ENCODE measurements at places on chromosomes 1 and 21.
A peak's percentile ranks its signal among the peaks of the same experiment; 100 is the strongest.

DNA sequence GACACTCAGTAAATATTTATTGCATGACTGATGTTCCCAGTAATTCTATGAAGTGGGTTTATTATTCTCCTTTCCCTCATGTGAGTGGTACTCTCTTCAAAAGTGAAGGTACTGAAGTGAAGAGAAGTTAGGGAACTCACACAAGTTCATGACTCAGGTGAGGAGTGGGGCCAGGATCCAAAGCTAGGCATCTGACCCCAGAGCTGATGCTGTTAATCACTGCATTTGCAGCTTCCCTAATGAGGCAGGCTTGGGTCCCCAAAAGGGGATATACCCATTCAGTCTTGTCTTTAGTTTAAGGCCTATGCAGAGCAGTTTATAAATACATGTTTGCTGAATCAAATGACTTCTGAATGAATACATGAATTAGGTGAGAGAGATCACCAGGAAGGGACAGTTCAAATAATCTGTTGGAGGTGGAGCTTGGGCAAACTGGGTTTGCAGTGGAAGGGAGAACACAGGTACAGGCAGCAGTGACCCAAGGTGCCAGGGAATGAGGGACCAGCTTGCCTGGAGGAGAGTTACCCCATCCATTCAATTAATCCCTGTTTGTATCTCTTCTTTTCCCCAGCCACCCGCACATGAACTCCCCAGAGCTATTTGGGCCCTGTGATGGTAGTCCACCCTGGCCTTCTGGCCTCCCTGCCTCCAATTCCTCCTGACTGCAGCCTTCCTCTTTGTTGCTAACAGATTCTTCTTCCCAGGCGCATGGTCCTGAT lies 2.0 kb downstream of the CD58 start:
- no peak for DNase-seq

DNA sequence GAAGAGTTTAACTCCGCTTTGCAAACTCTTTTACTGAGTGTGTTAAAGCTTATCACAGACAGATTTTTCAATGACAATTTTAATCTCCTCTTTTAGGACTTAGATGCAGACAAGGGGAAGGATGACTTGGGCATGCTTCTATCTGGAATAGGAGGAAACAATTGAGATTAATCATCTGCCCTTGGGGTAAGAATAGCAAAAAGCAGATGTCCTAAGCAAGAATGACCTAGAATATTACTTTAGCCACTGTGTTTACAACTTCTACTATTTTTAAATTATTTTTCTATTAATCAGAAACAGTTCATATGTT lies 569.0 kb upstream of the ADGRL2 start:
- DNase-seq: no peak

- DNase-seq: no peak
Observed at GRCh38 chr1:234433563-234434285, 45.3 kb downstream of the TARBP1 start.

DNA sequence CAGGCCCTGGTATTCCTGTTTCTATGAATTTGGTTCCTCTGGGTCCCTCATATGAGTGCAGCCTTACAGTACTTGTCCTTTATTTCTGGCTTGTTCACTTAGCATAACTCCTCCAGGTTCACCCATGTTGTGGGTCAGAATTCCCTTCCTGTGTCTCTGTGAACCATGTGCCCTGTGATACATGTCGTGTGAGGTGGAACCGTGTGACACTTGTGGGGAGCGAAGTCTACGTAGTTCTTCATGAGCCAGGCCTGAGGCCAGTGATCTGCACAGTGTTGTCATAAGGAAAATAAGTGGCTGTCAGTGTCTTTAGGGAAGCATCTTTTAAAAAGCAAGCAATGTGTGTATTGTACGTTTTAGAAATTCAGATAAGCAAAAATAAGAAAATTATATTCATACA lies 122.8 kb downstream of the GALNT2 start:
- DNase-seq: no peak

- no peak for DNase-seq
Observed at GRCh38 chr1:15358565-15359133, 51.0 kb upstream of the EFHD2 start.

DNA sequence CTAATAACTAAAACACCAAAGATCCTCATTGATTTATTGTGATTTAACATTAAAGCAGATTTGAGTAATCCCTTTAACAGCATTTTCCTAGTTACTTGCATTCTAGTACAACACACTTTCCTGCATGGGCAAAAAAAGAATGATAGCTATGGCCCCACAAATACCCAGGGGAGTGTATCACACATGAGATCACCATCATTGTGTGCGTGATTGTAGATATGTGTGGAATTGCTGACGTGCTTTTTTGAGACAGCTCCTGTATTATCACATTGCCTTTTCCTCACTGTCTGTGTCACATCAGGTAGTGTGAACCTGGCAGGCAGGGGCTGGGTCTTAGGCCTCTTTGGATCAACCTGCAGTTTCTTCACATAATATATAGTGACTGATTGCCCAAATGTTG lies 48.5 kb upstream of the SAMD13 start:
- DNase-seq: no peak

DNA sequence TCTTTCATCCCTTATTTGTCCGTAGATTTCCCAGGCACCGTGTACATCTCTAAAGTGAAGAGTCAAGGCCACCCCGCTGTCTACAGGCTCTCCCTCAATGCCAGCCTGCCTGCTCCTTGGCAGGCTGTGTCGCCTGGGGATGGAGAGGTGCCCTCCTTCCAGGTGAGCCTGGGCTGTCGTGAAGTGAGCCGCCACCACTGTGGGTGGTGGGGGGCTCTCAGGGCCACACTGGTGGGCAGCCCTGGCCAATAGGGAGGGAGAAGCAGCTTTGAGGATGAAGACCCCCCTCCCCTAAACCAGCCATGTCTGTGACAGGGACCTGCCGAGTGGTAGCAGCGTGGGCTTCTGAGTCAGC lies 46.2 kb downstream of the DISP3 start:
- no peak for DNase-seq

DNA sequence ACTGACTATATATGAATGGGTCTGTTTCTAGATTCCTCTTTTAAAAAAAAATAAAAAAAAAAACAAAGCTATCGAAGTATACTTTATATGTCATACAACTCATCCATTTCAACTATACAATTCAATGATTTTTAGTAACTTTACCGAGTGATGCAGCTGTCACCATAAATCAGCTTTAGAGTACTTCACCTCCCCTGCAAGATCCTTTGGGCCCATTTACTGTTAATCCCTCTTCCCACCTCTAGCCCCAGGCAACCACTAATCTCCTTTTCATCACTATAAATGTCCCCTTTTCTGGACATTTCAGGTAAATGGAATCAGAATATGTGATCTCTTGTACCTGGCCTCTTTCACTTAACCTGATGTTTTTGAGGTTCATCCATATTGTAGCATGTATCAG lies 133.9 kb downstream of the PEX14 start:
- DNase-seq: no peak

- no peak for DNase-seq
Observed at GRCh38 chr1:29800522-29800956, 564.2 kb downstream of the PTPRU start.

- no peak for DNase-seq
Observed at GRCh38 chr1:190084552-190084951, 393.1 kb downstream of the BRINP3 start.

GRCh38 chr1:246788895-246789338 lies 64.7 kb downstream of the SCCPDH start:
- no peak for DNase-seq

DNA sequence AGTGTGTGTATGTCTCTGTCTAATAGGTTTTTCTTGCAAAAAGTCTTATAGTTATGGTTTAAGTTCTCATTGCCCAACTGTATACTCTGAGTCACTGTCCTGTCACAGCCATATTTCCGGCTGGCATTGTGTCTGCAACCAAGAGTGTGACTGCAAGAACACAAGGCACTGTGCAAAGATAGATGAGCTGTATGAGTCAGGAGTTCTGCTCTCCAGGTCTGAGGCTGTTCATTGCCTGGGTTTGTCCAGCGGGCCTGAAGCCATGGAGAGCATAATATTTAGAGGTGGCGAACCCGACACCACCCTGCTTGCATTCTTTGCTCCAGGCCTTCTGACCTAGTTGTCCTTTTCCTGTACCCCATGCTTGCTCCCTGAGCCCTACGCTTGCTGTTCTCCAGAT lies 50.9 kb upstream of the CNIH3 start:
- no peak for DNase-seq

DNA sequence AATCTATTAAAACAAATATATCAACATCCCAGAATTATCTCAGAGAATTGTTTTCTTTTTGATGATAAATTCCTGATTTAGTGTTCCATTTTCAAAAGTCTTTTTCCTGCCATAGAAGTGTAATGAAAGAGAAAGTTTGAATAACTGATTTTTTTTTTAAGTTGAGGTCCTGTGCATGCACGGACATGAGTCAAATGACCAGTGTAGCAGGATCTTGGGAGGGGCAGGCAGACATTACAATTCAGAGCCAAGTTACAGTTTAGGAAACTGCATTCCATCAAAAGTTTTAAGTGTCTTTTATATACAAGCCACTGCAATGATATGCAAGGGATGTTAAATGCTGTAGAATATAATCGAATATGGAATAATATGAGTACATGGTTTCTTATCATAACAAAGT lies 227.5 kb downstream of the HMCN1 start:
- no peak for DNase-seq

DNA sequence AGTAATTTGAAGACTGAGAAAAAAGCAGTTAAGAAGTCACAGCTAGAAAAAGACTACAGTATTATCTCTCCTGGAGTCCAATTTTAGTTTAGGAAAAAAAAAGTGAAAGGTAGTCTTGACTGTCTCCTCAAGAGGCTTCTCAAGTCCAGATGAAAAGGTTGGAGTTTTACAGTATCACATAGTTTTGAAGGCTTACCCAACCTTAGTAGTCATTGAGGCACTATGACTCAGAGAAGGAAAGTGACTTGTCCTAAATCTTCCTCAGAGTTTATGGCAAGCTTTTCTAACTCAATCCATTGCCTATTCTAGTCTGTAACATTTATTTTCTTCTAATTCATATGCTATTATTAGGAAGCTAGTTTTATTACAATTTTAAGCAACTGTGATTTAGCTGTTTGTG lies 174.9 kb downstream of the DPYD start:
- DNase-seq: no peak

DNA sequence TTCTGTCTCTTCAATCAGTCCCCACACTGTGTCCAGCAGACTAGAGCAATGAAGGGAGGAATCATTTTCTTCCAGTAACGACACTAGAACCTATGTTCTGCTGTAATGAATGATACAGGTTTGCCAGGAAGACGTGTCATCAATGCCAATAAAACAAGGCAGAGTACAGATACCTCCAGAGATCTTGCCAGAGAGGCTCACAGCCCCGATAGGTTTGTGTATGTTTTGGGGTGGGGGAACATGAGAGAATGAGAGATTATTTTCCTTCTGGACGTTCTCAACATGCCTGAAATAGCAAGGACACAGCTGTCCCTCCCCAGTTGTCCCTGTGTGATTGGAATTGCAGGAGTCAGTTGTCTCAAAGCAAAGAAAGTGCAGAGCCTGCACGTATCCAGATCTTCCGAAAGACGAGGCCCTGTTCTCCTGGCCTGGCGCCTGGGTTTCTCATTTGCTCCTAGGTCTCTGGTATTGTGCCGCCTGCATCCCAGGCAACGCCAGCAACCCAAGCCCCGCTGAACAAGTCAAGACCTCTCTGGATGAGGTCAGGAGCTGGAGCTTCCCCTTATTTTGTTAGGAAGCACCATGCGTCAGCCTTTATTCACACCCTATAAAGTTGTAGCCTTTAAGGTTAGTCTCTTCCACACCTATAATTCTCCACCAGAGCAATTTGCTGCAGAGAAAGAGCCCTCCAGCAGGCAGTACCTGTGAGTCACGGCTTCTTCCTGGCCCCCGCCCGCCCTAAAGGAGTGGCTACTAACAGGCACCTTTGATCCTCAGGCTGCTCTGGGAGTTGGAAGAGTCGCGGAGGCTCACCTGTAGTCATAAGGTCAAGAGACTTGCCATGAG lies 130.5 kb downstream of the TOMM20 start:
- DNase-seq: no peak

- no peak for DNase-seq
Observed at GRCh38 chr21:29018540-29018939, 609 bp downstream of the RWDD2B start.

GRCh38 chr1:30381266-30381665 lies 342.1 kb downstream of the MATN1 start:
- DNase-seq: no peak

- DNase-seq: no peak
Observed at GRCh38 chr1:168824418-168825065, 95.5 kb upstream of the DPT start.

DNA sequence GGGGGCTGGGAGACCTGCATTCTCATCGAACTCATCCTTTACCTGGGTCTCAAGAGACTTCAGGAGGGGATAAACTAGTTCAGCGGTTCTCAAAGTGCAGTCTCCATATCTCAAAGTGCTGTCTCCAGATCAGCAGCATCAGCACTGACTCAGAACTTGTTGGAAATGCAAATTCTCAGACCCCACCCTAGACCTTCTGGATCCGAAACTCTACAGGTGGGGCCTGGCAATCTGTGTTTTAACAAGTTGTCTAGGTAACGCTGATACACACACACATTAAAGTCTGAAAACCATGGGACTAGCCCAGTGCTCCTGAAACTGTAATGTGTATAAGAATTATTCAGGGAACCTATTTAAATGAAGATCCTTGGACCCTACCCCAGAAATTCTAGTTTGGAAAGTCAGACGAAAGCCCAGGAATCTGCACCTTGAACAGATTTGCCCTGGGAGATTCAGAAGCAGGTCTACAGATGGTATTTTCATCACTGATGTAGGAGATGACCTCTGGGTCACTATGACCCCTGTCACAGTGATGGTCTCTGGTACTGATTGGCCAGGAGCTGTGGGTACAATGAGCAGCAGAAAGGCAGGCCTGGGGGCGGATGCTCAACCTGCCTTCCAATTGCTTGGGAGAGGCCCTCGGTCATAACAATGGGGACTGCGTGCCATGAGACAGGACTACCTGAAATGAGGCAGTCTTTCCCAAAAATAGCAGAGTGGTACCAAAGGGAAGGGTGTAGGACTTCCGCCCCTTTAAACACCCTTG lies 127.2 kb downstream of the FAM78B start:
- no peak for DNase-seq

DNA sequence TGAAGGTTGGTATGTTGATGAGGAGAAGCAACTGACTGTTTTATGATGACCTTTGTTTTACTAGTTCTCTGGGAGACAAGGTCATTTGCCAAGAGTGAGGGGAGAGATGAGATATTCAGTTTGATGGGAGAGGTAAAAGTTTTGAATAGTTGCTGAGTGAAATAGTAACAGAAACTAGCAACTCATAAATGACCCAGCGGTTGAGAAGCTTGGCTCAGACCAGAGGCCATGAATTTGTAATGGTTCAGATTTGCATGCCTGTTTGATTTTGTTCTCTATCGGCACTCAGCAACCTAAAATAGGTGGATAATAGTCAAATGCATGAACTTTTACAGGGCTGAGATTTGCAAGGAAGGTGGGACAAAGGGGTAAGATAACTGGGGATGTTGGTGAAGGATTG lies 6.6 kb downstream of the CCDC30 start:
- no peak for DNase-seq

- DNase-seq: peak; percentile 92
Observed at GRCh38 chr1:205211169-205211838, at the start of gene DSTYK. Gene DSTYK, minus strand, starts transcription at chr1:205211702. Its CDS starts 167 bp downstream, at chr1:205211535.

- DNase-seq: no peak
Observed at GRCh38 chr21:29074007-29074376, 544 bp upstream of the CCT8 start.

GRCh38 chr1:155942578-155943141 lies 1.2 kb downstream of the RXFP4 start:
- no peak for DNase-seq

GRCh38 chr1:90727917-90728501 lies 10.9 kb upstream of the BARHL2 start:
- DNase-seq: no peak

GRCh38 chr1:37476087-37476452 lies 1.7 kb downstream of the ZC3H12A start:
- no peak for DNase-seq

- no peak for DNase-seq
Observed at GRCh38 chr1:2542246-2542915, 12.3 kb upstream of the HES5 start.

Measured in NCI-H187 treated with DMSO at 0.1 percent for 48 hours (cell line).